ENCODE measurements at places on chromosomes 1 and 21.
A peak's percentile ranks its signal among the peaks of the same experiment; 100 is the strongest.

DNA sequence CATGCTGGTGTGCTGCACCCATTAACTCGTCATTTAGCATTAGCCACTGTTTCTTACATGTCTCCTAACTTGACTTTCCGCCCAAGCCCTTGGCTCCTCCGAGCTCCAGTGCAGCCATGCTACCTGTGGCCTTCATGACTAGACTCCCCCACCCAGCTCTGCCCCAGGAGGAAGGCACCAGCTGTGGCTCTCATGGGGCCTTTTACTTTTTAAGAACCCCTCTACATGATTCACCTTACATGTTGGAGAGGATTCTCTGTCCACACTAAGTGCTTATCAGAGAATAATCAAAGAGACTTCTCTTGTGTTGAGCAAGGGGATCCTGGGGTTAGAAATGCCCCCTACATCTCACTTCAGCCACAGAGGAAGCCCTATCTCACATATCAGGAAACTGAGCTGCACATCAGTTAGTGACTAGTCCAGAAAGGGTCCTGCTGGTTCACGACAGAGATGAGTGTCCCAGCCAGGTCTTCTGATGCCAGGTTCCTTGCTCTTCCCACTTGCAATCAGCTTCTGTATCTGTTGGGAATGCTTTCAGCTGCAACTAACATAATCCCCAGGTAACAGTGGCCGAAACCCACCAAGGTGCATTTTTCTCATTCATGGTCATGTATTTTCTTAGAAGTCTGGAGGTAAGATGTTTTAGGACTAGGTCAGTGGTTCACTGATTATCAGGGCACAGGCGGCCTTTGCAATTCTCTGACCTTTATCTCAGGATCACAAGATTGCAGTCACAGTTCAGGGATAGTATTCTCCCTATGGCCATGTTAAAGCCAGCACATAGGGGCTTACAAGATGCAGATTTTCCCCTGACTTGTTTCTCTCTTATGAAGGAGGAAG lies 45.9 kb downstream of the KLHDC7A start:
- DNase-seq, result no peak

- no peak for DNase-seq
These were observed 296.6 kb downstream of the PTPRC start for GRCh38 chr1:198935306-198935921.

GRCh38 chr1:92259350-92259749 lies 39.4 kb downstream of the GLMN start:
- no peak for DNase-seq

- DNase-seq, result no peak
These were observed 13.1 kb upstream of the ZRANB2 start for GRCh38 chr1:71093938-71094337.

- no peak for DNase-seq
These were observed 948 bp downstream of the STK40 start for GRCh38 chr1:36384542-36385409.

GRCh38 chr1:232405781-232406180 lies 224.2 kb downstream of the SIPA1L2 start:
- no peak for DNase-seq

DNA sequence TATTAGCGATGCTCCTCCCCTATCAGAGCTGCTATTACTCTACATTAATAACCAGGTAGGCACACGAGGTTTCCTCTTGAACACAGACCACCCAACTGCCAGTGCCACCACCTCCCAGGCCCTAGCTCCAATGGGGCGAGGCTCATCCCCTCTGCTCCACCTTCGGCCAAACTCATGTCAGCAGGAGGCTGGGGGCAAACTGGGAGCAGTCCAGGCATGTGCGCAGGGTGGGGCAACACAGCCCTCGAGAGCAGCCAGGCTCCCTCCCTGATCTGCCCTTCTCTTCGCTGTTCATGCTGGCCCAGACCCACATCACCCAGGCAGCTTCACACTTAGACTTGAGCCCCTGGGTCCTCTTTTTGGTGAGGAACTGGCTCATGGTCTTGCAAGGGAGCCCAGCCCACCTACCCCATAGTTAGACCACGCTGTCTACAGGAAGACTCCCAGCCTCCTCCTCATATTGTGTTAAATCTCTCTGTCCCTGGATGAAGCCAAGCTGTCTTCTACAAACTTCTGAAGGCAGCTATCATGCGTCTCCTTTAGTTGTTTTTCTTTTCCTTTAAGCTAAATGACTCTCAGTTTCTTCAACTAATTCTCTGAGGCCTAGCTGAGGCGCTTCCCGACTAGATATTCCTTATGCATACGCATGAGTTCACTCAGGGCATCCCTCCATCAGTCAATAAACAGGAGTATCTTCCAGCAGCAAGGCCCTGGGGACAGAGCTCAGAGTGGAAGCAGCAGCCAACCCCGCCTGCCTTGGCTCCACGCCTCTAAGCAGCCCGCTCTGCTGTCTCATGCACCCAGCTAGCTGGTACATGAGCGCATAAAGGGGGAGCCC lies 12.0 kb downstream of the TMEM9 start:
- no peak for DNase-seq

GRCh38 chr1:192702212-192702902 lies 66.4 kb downstream of the RGS13 start:
- DNase-seq, result no peak

- no peak for DNase-seq
These were observed 7.3 kb upstream of the TTC4 start for GRCh38 chr1:54708385-54708784.

- DNase-seq, result peak; percentile 71
These were observed 1.3 kb downstream of the PIGV start for GRCh38 chr1:26788836-26789611.

DNA sequence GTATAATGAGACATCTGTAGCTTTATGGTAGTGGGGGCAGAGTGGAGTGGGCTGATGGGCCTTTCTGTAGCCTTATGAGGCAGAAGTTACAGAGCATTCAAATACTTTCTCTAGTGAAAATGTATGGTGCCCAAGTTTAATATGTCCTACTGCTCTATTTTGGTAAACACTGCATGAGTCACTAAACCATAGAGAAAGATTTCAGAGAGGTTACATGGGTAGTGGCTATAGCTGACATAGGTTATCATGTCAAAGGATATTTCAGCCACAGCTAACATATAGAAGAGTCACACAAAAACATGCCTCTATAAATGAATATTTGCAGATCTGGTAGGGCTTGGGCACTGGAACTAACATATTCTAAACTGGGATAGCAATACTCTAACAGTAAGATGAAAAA lies 212.4 kb upstream of the USP25 start:
- no peak for DNase-seq

GRCh38 chr1:228364706-228365213 lies 41.9 kb downstream of the TRIM11 start:
- DNase-seq, result no peak

- DNase-seq, result no peak
These were observed 77.5 kb upstream of the L1TD1 start for GRCh38 chr1:62117018-62117750.

GRCh38 chr1:27402349-27402754 lies 9.9 kb downstream of the GPR3 start:
- DNase-seq, result no peak

DNA sequence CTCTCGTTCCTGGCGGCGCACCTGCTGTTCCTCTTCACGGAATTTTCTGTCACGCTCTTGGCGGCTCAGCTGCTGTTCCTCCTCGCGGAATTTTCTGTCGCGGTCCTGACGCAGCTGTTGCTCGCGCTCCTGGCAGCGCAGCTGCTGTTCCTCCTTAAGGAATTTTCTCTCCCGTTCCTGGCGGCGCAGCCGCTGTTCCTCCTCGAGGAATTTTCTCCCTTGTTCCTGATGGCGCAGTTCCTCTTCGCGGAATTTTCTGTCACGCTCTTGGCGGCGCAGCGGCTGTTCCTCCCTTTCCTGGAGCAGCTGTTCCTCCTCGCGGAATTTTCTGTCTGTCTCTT lies 6.4 kb downstream of the TCHH start:
- no peak for DNase-seq

GRCh38 chr1:221644145-221644448 lies 97.8 kb downstream of the DUSP10 start:
- DNase-seq, result no peak

- DNase-seq, result no peak
These were observed 184.3 kb downstream of the PATJ start for GRCh38 chr1:61926597-61926996.

- DNase-seq, result no peak
These were observed 207.4 kb downstream of the GABPA start for GRCh38 chr21:25942135-25942534.

GRCh38 chr1:175725684-175726083 lies 17.7 kb downstream of the TNR start:
- no peak for DNase-seq

- DNase-seq, result no peak
These were observed 35.0 kb downstream of the DHCR24 start for GRCh38 chr1:54851936-54852524.

DNA sequence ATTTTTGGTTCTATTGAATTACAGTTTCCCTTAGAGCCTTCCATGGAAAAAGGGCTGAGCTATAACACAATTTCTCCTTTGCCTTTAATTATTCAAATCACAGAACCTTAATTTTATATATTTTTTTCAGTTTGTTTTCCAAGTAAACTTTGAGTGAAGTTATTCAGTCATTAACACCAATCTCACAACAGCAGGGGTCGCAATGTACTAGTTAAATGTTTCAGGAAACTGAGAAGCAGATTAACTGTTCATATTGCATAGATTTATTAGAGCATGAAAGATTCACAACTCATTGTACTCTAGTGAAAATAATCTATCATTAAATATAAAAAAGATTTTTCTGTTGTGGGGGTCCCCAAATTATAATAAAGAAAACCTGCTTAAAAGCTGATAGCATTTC lies 64.1 kb downstream of the KIFAP3 start:
- DNase-seq, result no peak

- no peak for DNase-seq
These were observed 81.0 kb downstream of the TAS1R2 start for GRCh38 chr1:18778437-18778836.

DNA sequence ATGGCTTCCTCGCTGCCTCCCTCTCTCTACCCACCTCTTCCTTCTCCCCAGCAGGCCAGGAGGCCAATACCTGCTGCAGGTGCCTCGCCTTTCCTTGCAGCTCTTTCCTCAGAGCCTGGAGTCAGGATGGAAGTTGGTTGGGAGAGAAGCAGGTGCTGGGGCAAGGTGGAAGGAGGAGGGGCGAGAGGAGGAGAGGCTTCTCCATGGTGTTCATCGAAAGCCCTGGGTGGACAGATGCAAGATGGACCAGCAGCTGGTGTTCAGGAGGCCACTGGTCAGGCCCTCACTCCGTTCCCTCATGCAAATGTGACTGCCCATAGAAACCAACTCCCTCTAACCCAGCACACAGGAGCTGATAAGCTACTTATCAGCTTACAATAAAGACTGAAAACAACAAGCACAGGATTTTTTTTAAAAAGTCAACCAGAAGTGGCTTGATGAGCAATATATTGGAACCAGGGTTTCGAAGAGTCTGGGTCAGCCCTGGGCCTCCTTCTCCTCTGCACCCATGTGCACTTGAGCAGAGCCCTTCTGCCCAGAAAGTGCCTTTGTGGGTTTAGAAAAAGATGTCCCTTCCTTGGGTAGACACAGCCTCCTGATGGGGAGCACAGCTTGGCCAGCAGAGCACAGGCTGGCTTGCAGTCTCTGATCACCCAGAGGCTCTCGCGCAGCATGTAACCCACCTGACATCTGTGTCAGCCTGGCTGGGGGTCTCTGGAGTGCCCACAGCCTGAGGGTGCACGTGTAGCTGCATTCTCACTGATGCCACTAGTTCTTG lies 16.6 kb upstream of the GSTM4 start:
- no peak for DNase-seq

DNA sequence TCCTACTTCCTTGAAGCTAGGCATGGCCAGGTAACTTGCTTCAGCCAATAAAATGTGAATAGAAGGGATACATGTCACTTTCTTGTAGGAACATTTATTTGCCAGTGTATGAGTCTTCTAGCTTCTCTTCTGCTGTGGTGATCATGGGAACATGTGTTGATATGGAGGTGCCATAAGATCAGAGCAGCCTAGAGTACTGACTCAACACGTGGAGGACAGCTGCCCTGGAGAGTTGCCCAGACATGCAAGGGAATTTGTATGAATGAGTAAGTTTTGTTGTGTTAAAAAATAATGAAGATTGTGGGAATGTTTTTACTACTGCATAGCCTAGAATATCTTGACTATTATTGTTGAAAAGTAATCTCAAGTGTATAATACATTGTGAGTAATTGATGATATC lies 502.3 kb downstream of the NUF2 start:
- no peak for DNase-seq

DNA sequence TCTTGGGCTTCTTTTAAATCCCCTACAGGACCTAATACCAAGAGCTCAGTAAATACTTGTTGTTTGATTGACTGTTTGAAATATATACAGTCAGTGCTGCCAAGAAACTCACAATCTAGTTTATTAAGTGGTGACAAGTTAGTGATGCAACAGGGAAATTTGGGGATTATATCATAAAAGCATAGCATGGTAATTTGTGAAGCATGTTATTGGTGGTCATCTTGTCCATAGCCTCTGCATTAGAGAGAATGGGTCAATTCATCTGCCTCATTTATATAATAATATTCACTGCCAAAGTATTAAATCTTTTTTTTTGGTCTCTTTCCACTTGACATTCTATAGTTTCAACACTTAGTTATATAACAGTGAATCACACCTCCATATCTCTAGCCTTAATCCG lies 138.2 kb upstream of the SPAG17 start:
- no peak for DNase-seq

Data from activated CD8-positive, alpha-beta memory T cell treated with anti-CD3 and anti-CD28 coated beads for 1 hour (primary cell).